ENCODE measurements at places on chromosomes 1 and 21.

- DNase-seq, result no peak
These were observed 55.9 kb downstream of the SEC16B start for GRCh38 chr1:177913762-177914540.

- no peak for DNase-seq
These were observed 190.0 kb upstream of the SAMSN1 start for GRCh38 chr21:14736162-14736561.

DNA sequence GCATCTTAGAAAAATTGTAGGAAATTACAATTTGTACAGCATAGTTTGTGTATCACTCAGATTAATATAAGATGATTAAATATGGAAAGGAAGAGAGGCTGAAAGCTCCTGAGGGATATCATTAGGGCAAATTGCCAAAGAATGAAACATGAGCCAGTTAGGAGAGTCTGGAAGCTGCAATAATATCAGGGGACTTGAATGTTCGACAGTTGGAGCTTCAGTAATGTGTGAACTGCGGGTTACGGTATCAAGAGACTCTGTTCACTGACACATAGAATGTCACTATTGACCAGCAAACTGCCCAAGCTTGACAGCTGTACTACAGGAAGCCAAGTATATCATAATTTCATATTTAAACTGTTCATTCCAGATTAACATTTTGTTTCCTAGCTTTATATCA lies 157.2 kb downstream of the DENND1B start:
- DNase-seq, result no peak

DNA sequence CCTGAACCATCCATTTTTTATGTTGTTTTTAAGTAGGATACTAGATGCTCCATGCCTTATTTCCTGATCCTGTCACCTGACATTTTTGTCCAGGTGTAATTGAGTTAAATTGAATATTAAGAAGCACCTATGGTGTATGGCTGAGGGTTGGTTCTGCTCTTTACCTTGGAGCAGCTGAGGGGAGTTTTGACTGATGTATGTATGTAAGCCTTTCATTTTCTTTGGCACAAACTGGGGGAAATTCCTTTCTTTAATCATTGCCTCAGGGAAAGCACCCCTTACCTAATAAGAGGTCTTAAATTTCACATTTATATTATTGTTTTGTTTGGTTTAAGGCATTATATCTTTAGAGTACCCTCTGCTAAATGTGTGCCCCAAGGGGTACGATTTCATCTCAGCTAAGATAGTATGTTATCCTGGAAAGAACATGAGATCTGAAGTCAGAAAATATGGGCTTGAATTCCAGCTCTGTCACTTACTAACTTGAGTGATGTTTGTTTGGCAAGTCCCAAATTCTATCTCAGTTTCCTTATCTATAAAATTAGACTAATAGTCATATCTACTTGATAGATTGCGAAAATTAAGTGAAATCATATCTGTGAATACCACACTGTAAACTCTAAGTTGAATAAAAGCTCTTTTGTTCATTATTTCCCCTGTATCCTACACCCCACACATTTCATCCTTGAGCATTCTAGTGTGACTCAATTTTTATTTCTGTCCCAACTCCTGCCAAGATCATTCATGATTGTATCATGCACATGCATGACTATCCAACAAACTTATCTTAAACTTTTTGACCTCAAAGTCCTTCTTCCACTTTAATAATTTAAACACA lies 57.7 kb upstream of the NUF2 start:
- DNase-seq, result no peak

GRCh38 chr21:33402001-33402979 lies 923 bp upstream of the IFNGR2 start:
- DNase-seq, result no peak

Data from stimulated activated CD8-positive, alpha-beta memory T cell treated with anti-CD3 and anti-CD28 coated beads, Interleukin-4, amount 100 ng/mL, for 1 hour (primary cell).